GM13976 (cell line): ENCODE measurements at places on chromosomes 7 and 10.

GRCh38 chr7:14381936-14382335, 392.5 kb upstream of the ETV1 start:
- no peak for DNase-seq

DNA sequence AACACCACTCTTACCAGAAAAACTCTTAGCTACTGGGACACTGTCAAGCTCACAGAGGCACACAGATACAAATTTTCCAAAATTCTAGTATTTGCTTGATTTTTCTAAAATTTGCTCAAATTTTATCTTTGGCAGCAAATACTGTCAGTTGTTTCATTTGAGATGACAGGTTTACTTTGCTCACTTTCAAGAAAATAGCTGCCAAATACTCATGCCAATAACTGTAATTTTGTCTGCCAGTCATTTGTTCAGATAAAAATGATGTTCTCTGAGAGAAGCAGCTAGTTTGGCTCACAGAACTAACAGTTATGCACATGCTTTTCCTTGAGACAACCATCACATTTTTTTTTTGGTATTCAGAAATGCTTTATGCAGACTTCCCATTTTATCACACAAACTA, 82.8 kb downstream of the LRRC18 start:
- no peak for DNase-seq

GRCh38 chr10:124632064-124632531, 112.1 kb downstream of the FAM53B start:
- DNase-seq: no peak

- no peak for DNase-seq
Measured at GRCh38 chr10:130246113-130246512, 109.9 kb downstream of the GLRX3 start.

GRCh38 chr7:152076324-152076821, 50.9 kb downstream of the GALNT11 start:
- DNase-seq: no peak

GRCh38 chr7:45885264-45885882, 2.9 kb upstream of the IGFBP1 start:
- no peak for DNase-seq

- no peak for DNase-seq
Measured at GRCh38 chr7:47710201-47710935, 128.5 kb upstream of the TNS3 start.

DNA sequence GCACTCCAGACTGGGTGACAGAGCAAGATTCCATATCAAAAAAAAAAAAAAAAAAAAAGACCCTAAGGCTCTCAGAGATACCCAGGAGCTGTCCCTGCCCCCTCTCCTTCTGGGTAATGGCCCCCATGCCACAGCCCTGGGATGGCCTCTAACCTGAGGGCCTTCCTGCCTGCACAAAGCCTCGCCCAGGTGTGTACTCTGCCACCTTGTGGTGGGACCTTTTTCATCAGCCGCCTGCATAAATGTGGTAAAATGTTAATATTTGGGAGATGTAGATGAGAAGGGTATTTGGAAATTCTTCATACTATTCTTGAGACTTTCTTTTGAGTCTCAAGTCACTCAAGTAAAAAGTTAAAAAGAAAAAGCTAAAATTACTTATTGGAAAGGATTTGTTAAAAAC, 46.3 kb upstream of the RNF216 start:
- DNase-seq: peak; percentile 44

- no peak for DNase-seq
Measured at GRCh38 chr10:103086799-103087198, 106.3 kb downstream of the NT5C2 start.

DNA sequence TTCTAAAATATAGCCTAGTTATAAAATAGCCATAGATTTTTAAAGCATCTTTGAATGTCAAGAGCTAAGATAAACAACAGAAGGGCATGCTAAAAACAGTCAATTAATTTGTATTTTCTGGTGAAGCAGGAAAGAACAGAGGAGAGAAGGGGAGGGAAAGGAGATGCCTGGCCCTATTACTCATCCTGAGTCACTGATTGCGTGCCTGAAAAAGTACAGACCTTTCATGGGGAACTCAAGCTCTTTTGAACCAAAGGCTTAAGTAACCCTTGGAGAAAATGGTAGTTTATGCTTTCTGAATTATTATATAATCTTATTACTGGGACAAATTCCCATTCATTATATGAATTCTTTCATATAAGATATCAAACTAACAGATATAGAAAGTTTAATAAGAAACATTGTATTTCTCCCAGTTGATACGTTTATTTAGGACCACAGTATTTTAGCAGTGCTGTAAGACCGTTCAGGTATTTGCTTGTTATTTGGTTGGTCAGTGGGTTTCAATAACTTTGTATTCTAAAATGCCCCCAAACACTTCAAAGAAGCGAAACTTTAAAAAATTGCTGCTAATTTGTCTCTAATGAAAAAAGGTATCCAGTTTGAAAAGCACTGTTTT, 151.3 kb downstream of the HGF start:
- no peak for DNase-seq

GRCh38 chr7:120332433-120332832, 59.5 kb downstream of the KCND2 start:
- no peak for DNase-seq

- DNase-seq: no peak
Measured at GRCh38 chr10:80582286-80582960, 44.7 kb downstream of the SH2D4B start.

DNA sequence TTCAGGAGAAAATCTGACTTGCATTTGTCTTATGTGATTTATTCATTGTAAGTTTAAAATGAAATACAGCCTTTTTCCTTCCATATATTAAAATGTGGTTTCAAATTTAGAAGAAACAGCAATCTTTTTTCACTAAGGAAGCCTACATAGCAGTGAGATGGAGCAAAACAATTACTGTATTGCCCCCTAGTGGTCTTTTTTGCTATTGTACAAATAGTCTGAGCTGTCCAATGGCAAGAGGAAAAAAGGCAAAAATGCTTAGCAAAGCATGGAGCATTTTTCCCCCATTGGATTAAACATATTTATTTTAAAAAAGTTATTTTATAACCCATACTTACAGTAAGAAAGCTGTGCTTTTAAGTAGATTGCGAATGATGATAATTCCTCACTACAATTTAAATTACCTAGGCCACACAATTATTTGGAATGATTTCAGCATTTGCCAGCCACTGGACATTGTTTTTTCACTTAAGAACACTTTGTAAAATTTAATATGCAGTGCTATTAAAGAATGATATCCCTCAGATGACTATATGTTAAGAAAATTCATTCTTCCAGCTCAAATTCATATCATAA, 119.5 kb downstream of the CPED1 start:
- DNase-seq: peak; percentile 24

DNA sequence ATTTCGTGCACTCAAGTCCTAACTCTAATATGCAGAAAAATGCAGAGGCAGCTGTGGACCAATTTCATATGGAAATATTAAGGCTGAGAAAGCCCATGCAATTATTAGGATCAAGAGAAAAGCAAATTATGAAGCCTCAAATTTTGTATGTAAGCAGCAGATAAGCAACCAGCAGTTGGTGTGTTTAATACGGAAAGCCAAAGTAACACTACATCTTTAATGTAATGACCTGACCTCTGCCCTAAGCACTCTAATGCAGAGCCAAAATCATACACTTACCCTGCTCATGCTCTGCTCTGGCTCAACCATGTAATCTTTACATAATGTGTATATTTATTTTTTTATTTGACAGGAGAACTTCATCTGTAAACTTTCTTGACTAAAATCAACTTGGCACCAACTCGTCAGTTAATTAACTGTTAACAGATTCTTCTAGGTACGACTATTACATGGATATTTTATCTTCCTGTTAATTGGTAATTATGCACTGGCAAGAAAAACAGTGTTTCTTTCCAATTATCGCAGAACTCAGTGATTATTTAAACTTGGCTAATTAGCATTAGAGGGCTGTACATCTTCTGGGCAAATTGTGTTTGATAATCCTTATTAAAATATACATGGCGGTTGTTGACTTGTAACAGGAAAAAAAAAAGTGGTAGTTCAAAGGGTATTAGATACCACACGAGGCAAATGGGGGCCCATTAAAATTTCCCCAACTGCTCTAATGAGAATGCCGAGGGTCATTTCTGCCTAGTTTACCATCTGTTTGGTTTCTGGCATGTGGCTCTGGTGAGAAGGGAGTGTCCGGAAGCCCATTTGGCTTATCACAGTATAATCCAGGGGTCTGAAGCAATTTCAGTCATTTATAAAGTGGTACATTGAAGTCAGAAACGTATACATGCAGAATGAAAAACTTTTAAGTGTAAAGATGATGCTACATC, 94.5 kb downstream of the RELN start:
- no peak for DNase-seq

- DNase-seq: no peak
Measured at GRCh38 chr7:22348379-22348778, 8.6 kb downstream of the RAPGEF5 start.

GRCh38 chr10:49171326-49172060, 16.7 kb downstream of the TMEM273 start:
- DNase-seq: no peak

DNA sequence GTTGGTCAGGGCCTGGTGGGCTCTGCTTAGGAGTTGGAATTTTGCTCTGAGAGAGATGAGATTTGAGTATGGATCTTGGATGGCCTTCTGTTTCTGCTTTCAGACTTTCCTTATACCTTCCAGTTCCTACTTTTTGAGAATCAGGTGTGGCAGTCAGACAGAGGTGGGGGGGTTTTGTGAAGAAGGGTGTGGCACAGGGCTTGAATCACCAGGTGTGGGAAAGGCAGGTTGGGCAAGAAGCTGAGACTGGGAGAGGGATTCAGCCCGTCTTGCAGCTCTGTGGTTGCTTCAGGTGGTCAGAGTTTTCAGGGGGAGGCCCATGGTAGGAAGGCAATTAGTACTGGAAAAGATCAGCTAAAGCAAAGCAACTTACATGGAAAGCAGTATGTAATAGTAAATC, 340.2 kb downstream of the LRMDA start:
- DNase-seq: no peak

GRCh38 chr10:109846832-109847231, 76.5 kb downstream of the XPNPEP1 start:
- DNase-seq: no peak

- DNase-seq: no peak
Measured at GRCh38 chr10:3270577-3271316, 98.2 kb upstream of the PITRM1 start.

DNA sequence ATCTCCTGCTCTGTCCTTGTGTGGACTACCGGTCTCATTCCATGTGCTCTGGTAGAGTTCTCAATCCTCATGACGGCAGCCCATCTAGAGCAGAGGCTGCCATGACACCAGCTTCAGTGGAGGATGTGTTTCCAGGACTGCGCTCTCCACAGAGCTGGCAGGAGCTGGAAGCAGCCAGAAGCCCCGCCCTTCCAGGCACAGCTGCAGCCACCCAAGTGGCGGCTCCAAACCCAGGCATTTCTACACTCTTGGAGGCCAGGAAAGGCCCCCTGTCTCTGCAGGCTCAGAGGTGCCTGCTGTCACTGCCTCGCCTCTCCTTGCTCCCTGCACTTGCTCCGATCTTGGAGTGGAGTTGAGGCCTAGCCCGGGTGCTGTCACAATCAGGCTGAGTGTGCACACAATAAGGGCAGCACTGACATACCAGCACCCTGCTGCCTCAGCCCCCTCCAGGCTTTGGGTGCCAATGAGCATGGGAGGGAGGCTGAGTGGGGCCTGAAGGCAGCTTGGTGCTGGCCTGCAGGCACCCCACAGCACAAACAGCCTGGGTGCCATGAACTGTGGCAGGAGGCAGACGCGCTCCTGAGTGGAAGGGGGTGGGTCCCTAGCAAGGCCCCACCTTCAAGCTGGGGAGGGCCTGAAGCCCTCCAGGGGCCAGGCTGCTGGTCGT, 122.1 kb downstream of the LRRN3 start:
- no peak for DNase-seq
